Panc1 (cell line): ENCODE measurements at places on chromosomes 3 and 15. TPM values are rescaled to one million over a fixed set of nuclear protein-coding genes. Genes with fewer than 3 reads are reported as not detected.

Gene HRH1
- total RNA-seq = 4.6 TPM

Gene TNFAIP8L3
- 1.0 TPM for total RNA-seq

Gene MKRN2
- total RNA-seq = 19.4 TPM

Gene DAZL
- total RNA-seq = not detected

Gene MYEF2
- 71.3 TPM for total RNA-seq

Gene ALS2CL
- total RNA-seq = 2.7 TPM

Gene NTRK3
- total RNA-seq = not detected

Gene C3orf62
- total RNA-seq = 2.3 TPM

Gene AP4E1
- total RNA-seq = 13.6 TPM

Gene NME9
- total RNA-seq = not detected

Gene CMTM8
- total RNA-seq = 9.8 TPM

Gene TMA7
- total RNA-seq = 175 TPM

Gene ATR
- total RNA-seq = 38.6 TPM

Gene CDCP1
- 47.8 TPM for total RNA-seq

Gene NCK1
- total RNA-seq = 43.5 TPM

Gene MELTF
- 18.7 TPM for total RNA-seq

Gene PCYT1A
- total RNA-seq = 96.8 TPM

Gene PLSCR2
- 0.54 TPM for total RNA-seq

Gene SLC12A8
- 7.0 TPM for total RNA-seq

Gene DZIP1L
- 11.1 TPM for total RNA-seq

Gene DAPK2
- 10.2 TPM for total RNA-seq

Gene IL5RA
- total RNA-seq = not detected

Gene DPPA2
- total RNA-seq = not detected

Gene CYP19A1
- total RNA-seq = not detected

Gene ISLR
- 0.28 TPM for total RNA-seq

Gene ATP13A5
- total RNA-seq = not detected

Gene ZBED2
- total RNA-seq = 0.10 TPM

Gene NRROS
- 8.8 TPM for total RNA-seq

Gene CAMK2N2
- total RNA-seq = 5.7 TPM

Gene PLA2G4E
- not detected for total RNA-seq

Gene PARP15
- 0.21 TPM for total RNA-seq

Gene GOLGA8K
- total RNA-seq = 1.5 TPM

Gene SLC24A5
- not detected for total RNA-seq

Gene PLA2G4F
- not detected for total RNA-seq

Gene CSTA
- total RNA-seq = not detected

Gene CHRM5
- not detected for total RNA-seq

Gene SNX22
- total RNA-seq = 2.3 TPM

Gene EPHB1
- 0.46 TPM for total RNA-seq

Gene OSTN
- total RNA-seq = not detected

Gene FEZF2
- not detected for total RNA-seq

Gene P2RY14
- not detected for total RNA-seq

Gene SNRPN
- 75.1 TPM for total RNA-seq

Gene RBP2
- not detected for total RNA-seq

Gene VIPR1
- 0.41 TPM for total RNA-seq

Gene TUBGCP5
- total RNA-seq = 23.3 TPM

Gene IGDCC3
- total RNA-seq = 0.18 TPM

Gene LNP1
- total RNA-seq = 1.8 TPM

Gene CEP152
- 13.9 TPM for total RNA-seq

Gene OXTR
- total RNA-seq = 2.7 TPM

Gene WDR93
- 0.18 TPM for total RNA-seq
